ENCODE measurements at places on chromosomes 12 and 14.

DNA sequence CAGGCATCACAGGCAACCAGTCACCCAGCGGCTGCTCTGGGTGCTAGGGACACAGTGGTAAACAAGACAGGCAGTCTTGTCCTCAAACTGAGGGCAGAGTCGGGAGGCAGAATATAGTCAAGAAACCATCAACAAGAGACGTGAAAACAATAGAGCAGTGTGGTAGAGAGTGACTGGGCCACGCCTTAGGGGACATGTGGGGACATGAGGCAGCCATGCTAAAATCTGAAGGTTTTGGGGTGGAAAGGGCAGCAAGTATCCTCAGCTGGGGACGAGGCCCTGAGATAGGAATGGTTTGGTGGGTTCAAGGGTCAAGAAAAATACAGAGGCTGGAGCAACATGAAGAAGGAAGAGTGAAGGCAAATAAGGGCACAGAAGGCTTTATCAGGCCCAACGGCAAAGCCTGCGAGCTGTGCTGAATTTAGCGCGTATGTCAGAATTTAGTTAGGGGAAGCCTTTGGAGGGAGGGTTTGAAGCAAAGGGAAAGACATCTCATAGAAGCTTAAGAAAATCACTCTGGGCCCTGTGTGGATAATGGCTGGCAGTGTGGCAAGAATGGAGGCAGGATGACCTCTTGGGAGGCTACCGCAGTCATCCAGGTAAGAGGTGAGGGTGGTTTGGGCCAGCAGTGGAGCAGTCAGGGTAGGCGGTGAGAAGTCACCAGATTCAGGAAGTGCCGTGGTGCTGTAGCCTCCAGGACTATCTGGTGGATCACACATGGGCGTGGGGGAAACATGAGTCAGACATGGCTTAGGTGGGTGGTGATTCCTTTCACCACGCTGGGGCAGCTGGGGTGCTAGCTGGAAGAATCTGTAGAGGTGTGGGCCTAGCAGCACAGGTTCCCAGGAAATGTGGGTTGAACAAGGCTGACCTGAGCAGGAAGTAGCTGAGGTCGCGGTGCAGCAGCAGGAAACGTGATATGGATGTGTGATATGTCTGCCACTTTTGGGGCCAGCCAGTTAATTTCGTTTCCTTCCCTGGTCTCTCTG is 3.0 kb downstream of the EVL start:
- no peak for DNase-seq

GRCh38 chr12:13000616-13000924 is 505 bp upstream of the HEBP1 start:
- no peak for DNase-seq

GRCh38 chr12:6753772-6754356 is 923 bp upstream of the MLF2 start:
- DNase-seq: no peak

DNA sequence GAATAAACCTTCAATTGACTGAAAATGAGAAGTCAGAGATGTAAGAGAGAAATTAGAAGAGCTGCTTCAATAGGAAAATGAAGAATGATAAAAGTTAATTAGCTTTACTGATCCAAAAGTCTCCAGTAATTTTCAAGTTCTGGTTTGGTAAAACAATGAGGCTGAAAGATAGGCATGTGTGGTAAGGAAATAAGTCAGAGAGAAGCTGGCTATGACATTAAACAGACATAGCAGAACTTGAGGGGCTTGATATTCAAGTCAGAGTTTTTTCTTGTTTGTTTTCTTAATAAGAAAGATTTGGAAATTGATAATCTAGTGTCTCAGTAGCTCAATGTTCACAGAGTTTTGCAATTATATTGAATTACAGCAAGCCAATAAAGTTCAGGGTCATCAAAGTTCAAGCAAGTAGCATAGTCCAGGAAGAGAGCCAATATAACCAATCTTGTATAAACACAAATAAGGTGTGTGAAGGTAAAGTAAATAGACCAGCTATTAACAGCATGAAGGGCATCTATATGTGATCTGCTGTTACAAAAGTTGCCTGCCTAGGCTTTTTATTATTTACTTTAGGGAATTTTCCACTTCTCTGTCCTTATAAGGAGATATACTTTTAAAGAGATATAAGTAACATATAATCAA is 1111.5 kb downstream of the TRHDE start:
- DNase-seq: no peak

DNA sequence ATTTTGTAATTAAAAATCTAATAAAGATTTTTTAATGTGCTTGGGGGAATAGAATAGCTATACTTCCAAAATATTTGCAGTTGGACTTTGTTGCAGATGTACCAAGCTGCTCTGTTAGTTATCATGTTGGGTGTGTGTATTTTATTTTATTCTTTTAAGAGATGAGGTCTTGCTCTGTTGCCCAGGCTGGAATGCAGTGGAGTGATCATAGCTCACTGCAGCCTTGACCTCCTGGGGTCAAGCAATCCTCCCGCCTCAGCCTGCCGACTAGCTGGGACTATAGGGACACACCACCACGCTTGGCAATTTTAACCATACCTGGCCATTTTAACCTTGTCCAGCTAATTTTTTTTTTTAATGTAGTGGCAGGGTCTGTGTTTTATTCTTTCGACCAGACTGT is 54.7 kb upstream of the MAP1LC3B2 start:
- no peak for DNase-seq

DNA sequence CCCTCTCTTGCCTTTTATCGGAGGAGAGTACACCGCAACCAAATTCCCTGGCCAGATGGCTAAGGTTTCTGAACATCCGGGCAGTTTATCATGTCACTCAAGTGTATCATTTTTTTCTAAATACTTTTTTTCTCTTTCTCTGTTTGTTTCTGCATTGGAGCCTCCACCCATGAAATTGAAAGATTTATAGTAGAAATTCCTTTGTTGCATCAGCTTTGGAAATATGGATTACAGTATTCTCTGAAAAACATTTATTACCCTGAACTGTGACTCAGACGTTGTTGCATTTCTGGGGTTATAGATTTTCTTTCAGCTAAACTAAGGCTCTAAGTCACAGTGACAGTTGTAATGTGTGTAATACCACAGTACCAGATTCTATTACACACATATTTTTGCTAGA is 187.0 kb downstream of the SPTSSA start:
- DNase-seq: no peak

- DNase-seq: no peak
Measured at GRCh38 chr12:13173012-13173932, 23.3 kb upstream of the EMP1 start.
